Stimulated activated CD8-positive, alpha-beta memory T cell treated with anti-CD3 and anti-CD28 coated beads, Interleukin-4, amount 100 ng/mL, for 24 hours (primary cell): ENCODE measurements at places on chromosomes 7 and 10.

- no peak for DNase-seq
These were observed 980 bp downstream of the FHIP2A start for GRCh38 chr10:114822444-114823076.

GRCh38 chr7:157250605-157251228 lies 86.1 kb upstream of the DNAJB6 start:
- DNase-seq = peak; percentile 12

GRCh38 chr7:48481235-48481634 lies 310.0 kb downstream of the ABCA13 start:
- DNase-seq = no peak

DNA sequence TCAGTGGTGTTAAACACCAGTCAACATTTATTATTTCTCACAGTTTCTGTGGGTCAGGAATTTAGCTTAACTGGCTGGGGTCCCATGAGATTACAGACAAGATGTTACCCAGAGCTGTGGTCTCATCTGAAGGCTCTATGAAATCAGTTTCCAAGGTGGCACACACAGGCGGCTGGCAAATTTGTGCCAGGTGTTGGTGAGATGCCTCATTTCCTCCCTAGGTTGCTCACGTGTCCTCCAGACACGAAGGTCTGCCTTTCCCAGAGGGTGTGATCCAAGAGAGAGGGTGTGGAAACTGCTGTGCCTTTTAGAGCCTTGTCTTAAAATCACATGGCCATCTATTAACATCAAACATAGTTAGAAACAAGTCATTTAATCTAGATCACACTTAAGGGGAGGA lies 209.0 kb downstream of the JCAD start:
- no peak for DNase-seq
